ENCODE measurements at places on chromosomes 7 and 10.

DNA sequence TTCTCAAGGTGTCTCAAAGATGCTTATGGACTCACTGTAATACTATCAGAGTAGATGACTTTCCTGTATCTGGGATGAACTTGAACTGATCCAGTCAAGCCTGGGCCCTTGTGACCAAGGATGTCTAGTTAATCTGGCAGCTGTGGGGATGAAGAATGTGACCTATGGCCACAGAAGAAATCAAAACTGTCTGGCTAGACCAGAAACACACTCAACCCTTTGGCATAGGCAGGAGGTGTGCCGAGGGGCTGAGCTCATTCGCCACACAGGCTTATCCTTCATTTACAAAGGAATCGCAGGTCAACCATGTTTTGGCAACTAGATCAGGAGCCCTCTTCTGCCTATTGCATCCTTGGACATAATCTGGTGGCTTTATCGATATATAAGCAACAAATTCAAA is 110.6 kb downstream of the ATXN7L1 start:
- no peak for DNase-seq

DNA sequence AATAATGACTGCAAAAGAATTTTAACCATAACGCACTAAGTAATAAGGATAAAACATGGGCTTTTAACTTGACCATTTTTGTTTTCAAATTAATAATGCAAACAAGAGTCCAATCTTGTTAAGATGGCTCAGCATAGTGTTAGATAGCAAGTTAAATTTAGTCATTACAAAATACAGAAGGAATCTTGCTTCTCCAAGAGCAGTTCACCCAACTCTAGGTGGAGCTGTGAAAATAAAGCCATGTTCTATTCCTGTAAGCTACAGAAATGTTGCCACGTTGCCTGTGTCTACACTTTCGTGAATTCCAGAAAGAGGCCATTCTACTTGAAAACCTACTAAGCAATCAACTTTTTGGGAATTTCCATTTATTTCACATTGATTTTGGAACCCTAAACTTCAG is 191.9 kb downstream of the SFMBT2 start:
- no peak for DNase-seq

- DNase-seq = no peak
These were observed 21.1 kb downstream of the FAM53B start for GRCh38 chr10:124722798-124723783.

GRCh38 chr7:156544919-156545715 is 95.5 kb upstream of the RNF32 start:
- DNase-seq = no peak

DNA sequence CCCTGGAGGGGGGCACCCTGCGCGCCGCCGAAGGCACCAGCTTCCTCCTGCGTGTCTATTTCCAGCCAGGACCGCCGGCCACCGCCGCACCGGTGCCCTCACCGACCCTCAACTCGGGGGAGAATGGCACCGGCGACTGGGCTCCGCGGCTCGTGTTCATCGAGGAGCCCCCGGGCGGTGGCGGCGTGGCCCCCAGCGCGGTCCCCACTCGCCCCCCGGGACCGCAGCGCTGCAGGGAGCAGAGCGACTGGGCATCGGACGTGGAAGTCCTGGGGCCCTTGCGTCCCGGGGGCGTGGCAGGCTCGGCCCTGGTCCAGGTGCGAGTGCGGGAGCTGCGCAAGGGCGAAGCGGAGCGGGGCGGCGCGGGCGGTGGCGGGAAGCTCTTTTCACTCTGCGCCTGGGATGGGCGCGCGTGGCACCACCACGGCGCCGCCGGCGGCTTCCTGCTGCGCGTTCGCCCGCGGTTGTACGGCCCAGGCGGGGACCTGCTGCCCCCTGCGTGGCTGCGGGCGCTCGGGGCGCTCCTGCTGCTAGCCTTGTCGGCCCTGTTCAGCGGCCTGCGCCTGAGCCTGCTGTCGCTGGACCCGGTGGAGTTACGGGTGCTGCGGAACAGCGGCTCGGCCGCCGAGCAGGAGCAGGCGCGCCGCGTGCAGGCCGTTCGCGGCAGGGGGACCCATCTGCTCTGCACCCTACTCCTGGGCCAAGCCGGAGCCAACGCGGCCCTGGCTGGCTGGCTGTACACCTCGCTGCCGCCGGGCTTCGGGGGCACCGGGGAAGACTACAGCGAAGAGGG is 594 bp downstream of the CNNM1 start:
- no peak for DNase-seq

DNA sequence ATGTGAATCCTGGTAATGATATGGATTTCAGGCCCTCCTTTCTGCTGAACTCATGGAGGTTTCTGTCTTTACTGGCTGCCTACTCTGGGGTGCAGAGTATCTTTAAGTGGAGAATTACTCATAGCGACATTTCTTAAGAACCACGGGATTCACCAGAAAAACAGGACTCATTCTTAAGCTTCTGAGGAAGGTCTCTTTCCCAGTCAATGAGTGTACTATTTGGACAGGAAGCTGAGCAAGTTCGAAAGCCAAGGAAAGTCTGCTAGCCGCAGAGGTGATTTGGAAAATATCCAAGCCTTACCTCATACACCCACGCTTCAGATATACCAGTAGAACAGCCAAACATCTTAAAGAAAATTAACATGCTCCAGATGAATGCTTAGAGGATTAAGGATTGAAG is 377.6 kb upstream of the MYO3A start:
- peak; percentile 15 for DNase-seq

DNA sequence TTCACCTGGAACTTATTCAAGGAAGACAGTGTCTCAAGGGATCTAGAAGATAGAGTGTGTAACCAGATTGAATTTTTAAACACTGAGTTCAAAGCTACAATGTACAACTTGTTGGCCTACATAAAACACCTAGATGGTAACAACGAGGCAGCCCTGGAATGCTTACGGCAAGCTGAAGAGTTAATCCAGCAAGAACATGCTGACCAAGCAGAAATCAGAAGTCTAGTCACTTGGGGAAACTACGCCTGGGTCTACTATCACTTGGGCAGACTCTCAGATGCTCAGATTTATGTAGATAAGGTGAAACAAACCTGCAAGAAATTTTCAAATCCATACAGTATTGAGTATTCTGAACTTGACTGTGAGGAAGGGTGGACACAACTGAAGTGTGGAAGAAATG is 10.9 kb downstream of the IFIT3 start:
- no peak for DNase-seq

- DNase-seq = no peak
These were observed 11.3 kb downstream of the LMBR1 start for GRCh38 chr7:156881679-156882078.

GRCh38 chr10:55311848-55312635 is 511.0 kb upstream of the PCDH15 start:
- no peak for DNase-seq

GRCh38 chr10:113849946-113850345 is 3.9 kb downstream of the DCLRE1A start:
- DNase-seq = no peak

- DNase-seq = no peak
These were observed 5.0 kb downstream of the GPER1 start for GRCh38 chr7:1092806-1093501.

GRCh38 chr7:77797734-77798393 is 370 bp downstream of the TMEM60 start:
- no peak for DNase-seq

- DNase-seq = no peak
These were observed 177.3 kb upstream of the MBL2 start for GRCh38 chr10:52949899-52950298.

DNA sequence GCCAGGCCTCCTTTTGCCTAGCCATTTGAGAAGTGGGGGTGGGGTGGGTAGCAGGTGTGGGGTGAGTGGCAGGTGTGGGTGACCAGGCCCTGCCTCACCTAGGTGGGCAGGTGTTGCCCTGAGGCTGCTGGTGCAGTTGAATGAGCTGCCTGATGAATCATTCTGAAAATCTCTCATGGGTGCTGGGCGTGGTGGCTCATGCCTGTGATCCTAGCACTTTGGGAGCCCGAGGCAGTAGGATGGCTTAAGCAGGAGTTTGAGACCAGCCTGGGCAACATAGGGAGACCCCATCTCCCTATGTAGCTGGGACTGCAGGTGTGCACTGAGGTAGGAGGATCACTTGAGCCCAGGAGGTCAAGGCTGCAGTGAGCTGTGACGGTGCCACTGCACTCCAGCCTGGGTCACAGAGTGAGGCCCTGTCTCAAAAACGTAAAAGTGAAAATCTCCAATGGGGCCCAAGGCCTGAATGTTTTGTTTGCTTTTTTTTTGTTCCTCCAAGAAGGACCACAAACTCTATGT is 17.7 kb downstream of the TSPAN14 start:
- no peak for DNase-seq

DNA sequence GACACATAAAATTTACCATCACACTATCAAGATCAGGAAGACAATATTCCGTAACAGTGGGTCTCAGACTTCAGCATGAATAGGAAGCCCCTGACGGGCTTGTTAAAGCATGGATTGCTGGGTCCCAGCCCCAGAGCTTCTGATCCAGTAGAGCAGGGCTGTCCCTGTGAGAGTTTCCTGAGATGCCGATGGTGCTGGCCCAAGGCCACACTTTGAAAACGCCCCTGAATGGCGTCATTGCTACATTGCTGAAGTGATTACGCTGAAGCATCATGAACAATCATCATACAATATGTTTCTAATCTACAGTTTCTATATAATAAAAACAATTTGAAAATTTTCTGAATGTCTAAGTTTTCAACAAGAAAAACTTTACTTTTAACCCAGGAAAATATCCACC is 38.0 kb upstream of the TMEM72 start:
- no peak for DNase-seq

DNA sequence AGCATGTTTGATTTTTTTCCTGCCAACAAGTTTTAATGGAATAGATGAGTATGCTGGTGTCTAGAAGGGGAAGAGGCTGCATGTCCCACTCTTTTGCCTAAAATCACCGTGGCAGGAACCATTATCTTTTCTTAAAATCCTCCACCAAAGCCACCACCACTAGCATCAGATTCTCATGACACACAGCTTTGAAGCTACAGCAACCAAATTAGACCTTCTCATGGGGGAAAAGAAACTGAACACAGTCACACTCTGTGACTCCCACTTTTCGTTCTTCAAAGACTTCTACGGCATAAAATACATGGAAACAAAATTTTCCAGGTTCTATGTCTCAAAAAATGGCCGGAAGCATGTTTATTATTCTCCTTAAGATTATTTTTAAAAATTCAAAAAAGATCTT is 81.8 kb downstream of the SGMS1 start:
- no peak for DNase-seq

DNA sequence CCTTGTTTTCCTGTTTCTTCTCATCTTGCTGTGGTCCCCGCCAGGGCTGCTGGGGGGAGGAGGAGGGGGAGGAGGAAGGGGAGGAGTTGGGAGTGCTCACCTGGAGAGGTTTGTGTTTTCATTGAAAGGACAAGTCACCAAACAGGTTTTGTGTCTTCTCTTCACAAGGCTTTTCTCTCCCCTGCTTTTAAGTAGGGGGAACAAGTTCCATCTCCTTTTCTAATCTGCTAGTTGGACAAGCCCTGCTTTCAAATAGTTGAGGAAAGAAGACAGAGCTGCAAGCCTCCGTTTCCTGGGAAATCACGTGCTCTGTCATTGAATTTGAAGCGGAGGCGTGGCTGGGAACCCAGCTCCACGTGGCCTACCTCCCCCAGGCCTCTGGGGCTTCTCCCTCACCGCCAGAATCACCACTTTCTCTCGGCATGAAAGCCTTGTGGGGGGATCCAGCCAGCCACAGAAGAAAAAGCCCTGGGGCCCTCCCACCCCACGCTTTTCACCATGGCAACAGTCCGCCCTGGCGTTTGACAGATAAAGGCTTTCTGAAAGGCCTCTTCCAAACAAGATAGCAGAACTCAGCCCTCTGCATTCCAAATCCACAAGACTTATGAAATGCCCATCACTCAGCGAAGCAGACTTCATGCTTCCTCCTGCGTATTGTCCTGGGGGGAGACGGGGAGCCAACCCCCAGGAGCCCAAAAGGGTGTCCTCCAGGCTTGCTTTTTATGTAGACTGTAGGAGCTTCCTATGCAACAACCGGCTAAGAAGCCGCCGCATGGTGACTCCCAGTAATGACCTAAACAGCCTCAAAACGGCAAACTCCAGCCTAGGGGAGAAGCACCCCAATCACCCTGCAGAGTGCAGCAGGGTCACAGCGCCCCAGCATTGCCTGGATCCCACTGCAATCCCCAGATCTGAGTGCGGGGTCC is 51.7 kb downstream of the PROSER2 start:
- peak; percentile 38 for DNase-seq

GRCh38 chr10:115657161-115657860 is 564.1 kb downstream of the ATRNL1 start:
- DNase-seq = no peak

GRCh38 chr7:158022601-158023000 is 565.0 kb downstream of the PTPRN2 start:
- DNase-seq = no peak

DNA sequence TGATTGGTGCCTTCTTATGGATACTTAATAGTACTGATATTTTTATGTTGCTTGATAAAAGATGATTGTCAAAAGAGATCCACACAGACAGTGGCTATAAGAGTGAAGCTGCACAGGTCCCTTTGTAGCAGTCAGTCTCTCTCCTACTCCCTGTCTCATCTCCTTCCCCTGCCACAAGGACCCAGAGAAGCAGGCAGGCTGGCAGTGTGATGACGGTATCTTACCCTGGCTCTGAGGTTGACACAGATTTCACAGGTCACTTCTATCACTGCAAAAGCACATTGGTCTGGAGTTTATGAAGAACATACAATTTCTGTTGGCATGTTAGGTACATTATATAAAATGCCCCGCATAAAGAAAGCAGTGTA is 64.4 kb upstream of the AHR start:
- DNase-seq = no peak

GRCh38 chr7:111460695-111461094 is 101.6 kb downstream of the IMMP2L start:
- no peak for DNase-seq

GRCh38 chr10:29063806-29064644 is 224.8 kb upstream of the LYZL1 start:
- no peak for DNase-seq

- no peak for DNase-seq
These were observed 61.7 kb upstream of the KCNIP2 start for GRCh38 chr10:101905251-101905650.

GRCh38 chr10:100483876-100484666 is 21.3 kb downstream of the WNT8B start:
- no peak for DNase-seq

GRCh38 chr7:116418524-116418923 is 81.0 kb upstream of the CAV2 start:
- DNase-seq = no peak

GRCh38 chr7:142969183-142969582 is 7.0 kb upstream of the KEL start:
- no peak for DNase-seq

GRCh38 chr10:490891-491571 is 198.4 kb downstream of the DIP2C start:
- no peak for DNase-seq

- no peak for DNase-seq
These were observed 21.8 kb downstream of the ELFN1 start for GRCh38 chr7:1691601-1692514.

DNA sequence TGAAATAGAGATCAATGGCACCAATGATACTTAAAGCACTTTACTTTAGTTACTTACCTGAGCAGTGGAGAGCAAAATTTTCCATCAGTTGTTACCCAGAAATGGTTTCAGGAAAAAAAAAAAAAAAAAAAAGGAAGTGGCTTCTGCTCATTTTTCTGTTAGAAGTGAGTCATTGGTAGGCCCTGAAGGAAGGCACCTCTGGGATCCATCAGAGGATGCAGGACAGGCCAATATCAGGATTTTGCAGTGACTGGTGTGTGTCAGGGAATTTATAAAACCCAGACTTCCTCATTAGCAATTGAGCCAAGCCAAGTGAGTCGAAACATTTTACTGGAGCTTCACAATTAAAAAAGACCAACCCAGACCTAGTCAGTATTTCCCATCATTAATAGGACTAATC is 2.3 kb upstream of the SMIM30 start:
- DNase-seq = no peak

Measured in muscle of arm (tissue), 14 donors.